ENCODE measurements at places on chromosomes 13 and 19.

GRCh38 chr19:46456930-46457329, 14.4 kb downstream of the PNMA8A start:
- DNase-seq = no peak

GRCh38 chr13:66425741-66426140, 804.4 kb downstream of the PCDH9 start:
- no peak for DNase-seq

- no peak for DNase-seq
Measured at GRCh38 chr19:52034051-52034728, 6.0 kb upstream of the ZNF614 start.

DNA sequence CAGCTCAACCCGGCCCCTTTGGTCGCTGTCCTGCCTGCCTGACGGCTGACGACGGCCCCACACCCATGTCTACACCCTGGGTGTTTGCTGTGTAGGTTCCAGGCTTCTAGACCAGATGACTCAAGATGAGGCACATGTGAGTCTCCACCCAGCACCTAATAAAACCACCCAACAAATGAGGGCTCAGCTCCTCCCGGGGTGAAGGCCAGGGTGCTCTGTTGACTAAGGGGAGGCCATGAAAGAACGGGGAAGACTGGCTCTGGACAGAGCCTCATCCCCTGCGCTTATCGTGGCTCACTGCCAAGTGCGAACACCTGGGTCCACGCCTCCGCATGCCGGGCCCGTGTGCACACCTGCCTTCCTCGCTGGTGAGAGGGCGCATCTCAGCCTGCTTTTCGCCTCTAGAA, 39.6 kb downstream of the COL4A2 start:
- no peak for DNase-seq

DNA sequence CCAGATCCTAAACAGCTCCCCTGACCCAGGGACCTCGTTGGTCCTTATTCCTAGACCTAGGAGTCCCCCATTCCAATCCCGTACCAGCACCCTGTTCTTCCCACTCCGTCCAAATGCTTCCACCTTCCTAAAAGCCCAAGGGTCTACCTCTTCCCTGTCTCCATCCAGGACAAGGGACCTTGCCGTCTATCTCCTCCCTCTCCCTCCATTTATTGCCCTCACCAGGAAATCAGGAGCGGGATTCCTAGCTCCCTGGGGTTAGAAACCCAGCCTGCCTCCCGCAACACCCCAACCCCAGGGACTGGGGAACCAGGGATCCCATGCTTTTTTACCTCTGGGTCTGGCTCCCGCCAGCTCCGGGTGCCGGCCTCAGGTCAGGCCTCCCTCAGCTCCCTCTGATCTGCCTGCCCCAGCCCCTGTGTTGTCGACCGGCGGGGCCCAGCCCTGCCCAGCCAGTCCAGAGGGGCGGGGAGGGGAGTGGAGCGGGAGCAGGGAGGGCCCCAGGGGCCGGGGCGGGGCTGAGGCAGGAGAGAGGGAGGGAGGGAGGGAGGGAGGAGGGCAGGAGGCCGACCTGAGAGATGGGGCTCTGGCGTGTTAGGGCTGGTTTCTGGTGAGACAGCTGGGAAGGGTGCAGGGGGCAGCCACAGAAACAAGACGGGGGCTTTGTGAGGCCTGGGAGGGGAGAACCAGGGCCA, at the start of gene B3GNT8:
Gene B3GNT8 (minus strand): TSS at position 423 of the 695 bp plus-strand sequence. CDS start 596 bp downstream, outside the sequence.
- DNase-seq = no peak

GRCh38 chr13:105816994-105817393, 718.5 kb downstream of the EFNB2 start:
- DNase-seq = no peak

- no peak for DNase-seq
Measured at GRCh38 chr13:83984793-83985192, 102.5 kb upstream of the SLITRK1 start.

DNA sequence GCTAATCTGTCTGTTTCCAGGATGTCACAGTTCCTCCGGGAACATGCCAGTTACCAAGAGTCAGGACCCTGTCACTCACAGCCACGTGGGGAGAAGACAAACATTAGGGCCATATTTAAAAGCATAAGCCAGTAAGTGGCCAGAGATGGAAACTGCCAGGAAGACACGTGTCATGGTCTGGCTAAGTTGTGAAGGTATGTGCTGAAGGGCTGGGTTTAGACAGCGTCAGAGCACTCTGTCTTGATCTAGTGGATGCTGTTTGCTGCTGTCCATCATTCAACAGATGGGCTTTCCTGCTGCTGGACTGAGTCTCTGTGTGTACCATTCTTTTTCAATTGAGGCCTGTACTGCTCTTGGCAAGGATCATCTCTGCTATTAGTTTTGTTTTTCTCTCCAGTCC, 128.6 kb downstream of the HS6ST3 start:
- no peak for DNase-seq

- no peak for DNase-seq
Measured at GRCh38 chr13:20306039-20306438, 73.9 kb upstream of the GJB6 start.

DNA sequence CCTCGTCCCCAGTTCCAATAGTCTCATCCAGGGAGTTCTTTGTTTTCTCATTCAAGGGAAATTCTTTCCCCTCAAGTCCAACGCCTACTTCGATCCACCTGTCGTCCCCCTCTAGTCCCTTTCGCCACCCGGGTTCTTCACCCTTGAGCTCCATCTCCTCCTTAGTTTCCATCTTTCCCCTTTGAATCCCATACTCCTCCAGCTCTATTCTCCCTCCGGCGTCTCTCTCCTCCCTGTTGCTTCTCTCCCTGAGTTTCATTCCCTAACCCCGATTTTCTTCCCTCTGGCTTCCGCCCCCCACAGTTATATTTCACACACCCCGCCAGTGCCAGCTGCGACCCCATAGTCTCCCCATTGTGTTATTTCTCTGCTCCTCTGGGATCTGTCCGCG, 628 bp upstream of the SLC17A7 start:
- no peak for DNase-seq

DNA sequence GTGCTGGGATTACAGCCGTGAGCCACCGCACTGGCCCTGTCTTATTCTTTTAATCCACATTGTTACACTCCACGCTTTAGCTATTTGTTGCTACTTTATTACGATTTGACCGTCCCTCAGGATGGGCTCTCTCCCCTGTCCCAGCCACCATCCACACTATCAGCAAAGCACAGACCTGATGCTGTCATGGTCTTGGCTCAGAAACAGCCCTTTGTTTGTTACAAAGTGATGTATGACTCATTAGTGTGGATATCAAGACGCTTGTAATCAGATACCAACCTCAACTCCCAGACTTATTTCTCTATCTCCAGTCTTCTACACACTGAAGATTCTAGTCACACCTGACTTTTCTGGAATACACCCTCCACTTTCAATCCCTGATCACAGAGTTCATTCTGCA, 84.6 kb upstream of the FREM2 start:
- DNase-seq = no peak

GRCh38 chr13:113231306-113232207, 22.1 kb downstream of the CUL4A start:
- DNase-seq = no peak

DNA sequence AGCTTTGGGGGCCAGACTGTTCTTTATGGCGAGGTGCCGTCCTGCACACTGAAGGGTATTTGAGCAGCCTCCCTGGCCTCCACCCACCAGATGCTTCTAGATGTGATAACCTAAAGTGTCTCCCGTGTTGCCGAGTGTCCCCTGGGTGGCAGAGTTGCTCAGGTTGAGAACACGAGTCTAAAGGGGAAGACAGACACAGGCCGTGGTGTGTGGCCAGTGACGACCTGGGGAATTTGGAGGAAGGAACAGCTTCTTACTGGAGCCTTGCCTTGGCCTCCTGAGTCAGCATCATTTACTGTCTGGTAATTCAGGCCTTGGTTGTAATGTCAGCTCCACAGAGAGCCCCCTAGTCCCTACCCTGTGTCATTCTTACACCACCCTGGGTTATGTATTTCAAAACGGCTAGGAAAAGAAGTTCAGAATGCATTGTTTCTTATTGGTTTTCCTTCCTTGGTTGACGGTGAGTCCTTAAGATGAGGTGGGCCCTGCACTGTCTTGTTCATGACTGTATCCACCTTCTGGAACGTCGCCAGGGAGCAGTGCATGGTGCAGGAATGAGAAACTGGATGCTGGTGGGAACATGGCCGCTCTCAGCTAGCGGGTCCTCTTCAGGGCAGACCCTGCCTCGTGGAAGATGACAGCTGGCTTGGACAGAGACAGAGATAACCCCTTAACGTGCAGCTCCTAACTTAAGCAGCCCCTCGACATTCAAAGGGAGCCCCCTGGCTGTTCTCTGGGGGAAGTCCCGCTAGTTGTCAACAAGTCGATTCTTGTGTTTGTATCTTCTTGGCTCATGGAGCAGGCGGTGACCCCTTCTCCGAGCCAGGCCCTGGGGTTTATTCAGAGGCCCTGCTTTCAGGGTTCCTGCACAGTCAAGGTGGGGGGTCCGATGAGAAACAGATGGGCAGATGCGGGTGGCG, 7.2 kb downstream of the SIN3B start:
- peak; percentile 19 for DNase-seq

DNA sequence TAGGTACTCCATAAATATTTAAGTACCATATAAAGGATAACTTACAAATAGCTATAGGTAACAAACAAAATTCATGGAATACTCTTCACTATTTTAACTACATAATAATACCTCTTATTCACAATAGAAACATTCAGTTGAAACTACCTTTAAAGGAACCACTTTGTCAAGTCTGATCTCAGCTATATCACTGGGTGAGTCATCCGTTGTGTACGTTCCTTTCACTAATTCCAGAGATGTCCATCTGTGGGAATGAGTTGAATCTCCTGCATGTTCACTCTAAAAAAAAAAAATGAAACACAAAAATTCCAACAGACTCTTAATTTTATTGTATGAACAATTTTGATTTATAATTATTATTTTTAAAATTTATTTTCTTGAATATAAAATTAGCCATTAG, 149.4 kb upstream of the FBXL3 start:
- DNase-seq = no peak

DNA sequence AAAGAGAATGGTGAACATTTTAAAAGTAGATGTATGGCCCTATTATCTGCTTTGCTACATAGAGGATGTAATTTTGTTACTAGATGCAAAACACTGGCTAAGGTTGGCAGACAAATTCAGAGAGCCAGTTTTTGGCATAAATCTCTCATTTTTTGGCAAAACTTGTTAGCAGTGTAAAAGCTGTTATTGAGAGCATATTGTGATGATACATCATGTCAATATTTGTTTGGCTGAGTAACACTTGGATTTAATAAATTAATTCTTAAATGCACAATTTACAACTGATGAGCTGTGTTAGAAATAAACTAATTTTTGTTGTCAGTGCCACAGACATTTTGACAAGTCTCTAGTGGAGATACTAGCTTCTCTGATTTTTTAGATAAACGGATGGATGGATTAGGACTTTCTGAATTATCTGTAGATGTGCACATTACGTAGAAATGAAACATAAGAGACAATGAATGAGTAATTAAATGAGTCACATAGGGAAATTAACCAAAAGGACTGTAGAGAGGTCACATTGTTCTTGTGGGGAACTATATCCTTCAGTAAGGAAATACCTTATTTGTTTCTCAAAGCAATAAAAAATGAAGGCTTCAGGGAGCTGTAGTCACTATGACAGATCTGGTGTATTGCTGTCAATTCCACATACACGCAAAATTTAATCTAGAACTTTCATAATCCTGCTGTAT, 17.4 kb downstream of the UFM1 start:
- peak; percentile 32 for DNase-seq

DNA sequence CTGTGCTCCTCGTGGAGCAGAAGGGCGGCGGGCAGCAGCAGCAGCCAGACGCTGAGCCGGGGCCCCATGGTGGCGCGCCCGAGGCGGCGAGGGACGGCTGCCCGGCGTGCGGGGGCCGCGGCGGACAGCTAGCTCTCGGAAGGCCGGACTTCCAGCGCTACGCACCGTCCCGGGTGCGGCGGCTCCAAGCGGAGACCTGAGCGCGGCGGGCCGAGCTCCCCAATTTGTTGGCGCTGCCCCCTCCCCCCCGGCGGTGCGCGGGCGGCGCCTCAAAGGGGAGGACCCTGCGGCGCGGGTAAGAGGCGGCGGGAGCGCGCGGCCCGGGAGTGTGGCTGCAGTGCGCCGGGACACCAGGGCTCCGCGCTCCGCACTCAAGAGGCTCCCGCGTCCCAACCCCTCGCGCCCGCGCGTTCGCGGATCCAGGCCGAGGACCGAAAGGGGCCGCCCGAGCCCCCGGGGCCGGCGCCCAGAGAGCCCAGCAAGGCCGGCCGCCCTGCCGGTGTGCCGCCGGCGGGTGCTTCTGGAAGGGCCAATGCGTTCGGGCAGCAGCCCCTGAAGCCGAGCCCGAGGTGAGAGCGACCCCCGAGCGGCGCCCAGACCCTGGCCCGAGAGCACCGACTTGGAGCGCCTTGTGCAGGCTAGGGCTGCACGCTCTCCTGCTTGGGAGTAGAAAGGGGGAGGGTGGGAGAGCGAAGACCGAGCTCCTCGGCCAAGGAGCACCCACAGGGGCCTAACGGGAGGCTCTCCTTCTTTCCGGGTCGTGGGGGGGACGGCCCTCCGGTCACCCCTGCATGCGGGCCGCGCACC, at the start of the genes COL4A1 and COL4A2:
Gene COL4A1 (minus strand): TSS at position 198 of the 807 bp plus-strand sequence. CDS start 130 bp downstream, at position 68.
Gene COL4A2 (plus strand): TSS at position 325 of the 807 bp plus-strand sequence. CDS start 620 bp downstream, outside the sequence.
- DNase-seq = peak; percentile 85

GRCh38 chr19:11224429-11224828, 15.0 kb upstream of the ANGPTL8 start:
- no peak for DNase-seq

- DNase-seq = no peak
Measured at GRCh38 chr19:34172661-34173192, 423 bp downstream of the LSM14A start.

DNA sequence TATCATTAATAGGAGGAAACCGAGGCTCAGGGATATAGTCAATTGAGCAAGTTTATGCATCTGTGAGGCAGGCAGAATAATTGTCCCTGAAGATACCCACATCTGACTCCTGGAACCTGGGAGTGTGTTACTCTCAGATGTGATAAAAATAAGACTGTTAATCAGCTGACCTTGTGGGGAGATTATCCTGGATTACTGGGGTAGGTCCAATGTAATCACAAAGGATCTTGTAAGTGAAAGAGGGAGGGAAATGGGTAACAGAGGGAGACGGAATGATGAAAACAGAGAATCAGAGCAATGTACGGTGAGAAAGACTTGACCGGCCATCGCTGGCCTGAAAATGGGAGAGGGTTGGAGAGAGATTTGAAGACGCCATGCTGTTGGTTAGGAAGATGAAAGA, 3.2 kb upstream of the EDDM13 start:
- DNase-seq = no peak

GRCh38 chr13:83666141-83666540, 216.1 kb downstream of the SLITRK1 start:
- no peak for DNase-seq

- DNase-seq = no peak
Measured at GRCh38 chr13:97441368-97441767, 7.4 kb downstream of the RAP2A start.

DNA sequence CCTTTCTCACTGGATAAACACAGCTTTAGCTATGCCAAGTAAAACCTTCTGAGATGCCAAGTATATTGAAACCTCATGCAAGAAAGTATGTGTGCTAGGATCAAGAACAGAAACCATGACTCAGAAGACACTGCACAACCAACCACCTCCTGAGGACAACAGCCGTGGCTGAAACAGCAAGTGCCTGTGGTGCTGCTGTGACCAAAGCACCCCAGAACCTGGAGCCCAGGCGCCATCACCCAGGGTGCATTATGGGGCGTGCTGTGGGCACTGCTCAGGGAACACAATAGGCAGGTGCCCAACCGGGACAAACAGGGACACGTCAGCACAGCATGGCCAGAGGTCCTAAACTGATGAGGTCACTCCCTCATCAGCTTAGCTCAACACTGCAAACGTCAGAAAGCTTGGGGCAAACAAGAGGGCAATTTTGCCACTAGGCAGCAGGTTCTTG, 101.3 kb upstream of the SLC15A1 start:
- no peak for DNase-seq

GRCh38 chr13:25753976-25754375, 297.8 kb downstream of the SHISA2 start:
- no peak for DNase-seq
